ENCODE measurements at places on chromosomes 13 and 19.

- DNase-seq: no peak
These were observed 384.2 kb downstream of the SLITRK1 start for GRCh38 chr13:83498045-83498444.

- no peak for DNase-seq
These were observed 16.6 kb downstream of the ATP4B start for GRCh38 chr13:113641426-113641825.

- DNase-seq: no peak
These were observed 4.7 kb downstream of the CCDC8 start for GRCh38 chr19:46408664-46409039.

GRCh38 chr19:18280247-18281081 lies 958 bp downstream of the JUND start:
- peak; percentile 91 for DNase-seq

- DNase-seq: no peak
These were observed 1139.3 kb downstream of the DIAPH3 start for GRCh38 chr13:59024434-59024833.

GRCh38 chr19:48329167-48329891 lies 4.0 kb downstream of the EMP3 start:
- peak; percentile 39 for DNase-seq

- no peak for DNase-seq
These were observed 65.5 kb downstream of the TBC1D4 start for GRCh38 chr13:75416327-75417011.

GRCh38 chr13:26822146-26822545 lies 61.6 kb upstream of the GPR12 start:
- no peak for DNase-seq

DNA sequence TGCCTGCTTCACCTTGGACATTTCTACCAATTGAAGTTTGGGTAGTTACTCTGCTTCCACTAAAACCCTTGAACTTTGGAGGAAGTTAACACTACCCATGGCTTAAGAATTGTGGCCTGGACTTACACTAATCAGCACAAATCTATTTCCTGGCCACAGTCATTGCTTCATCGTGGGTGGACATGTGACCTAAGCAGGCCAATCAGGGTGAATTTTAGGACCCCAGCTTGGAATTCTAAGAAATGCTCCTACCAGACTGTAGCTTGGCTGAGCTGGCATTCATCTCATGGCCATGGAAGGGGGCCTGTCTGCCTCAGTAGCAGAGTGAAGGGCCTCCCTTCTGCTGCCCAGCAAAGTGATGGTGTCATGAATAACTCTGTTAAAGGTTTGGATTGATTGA lies 58.3 kb upstream of the SLC15A1 start:
- DNase-seq: no peak

GRCh38 chr13:26784704-26785639 lies 24.4 kb upstream of the GPR12 start:
- peak; percentile 44 for DNase-seq

- no peak for DNase-seq
These were observed 527.5 kb upstream of the NBEA start for GRCh38 chr13:34414616-34415015.

- no peak for DNase-seq
These were observed 736 bp downstream of the SMAD9 start for GRCh38 chr13:36919171-36919832.

DNA sequence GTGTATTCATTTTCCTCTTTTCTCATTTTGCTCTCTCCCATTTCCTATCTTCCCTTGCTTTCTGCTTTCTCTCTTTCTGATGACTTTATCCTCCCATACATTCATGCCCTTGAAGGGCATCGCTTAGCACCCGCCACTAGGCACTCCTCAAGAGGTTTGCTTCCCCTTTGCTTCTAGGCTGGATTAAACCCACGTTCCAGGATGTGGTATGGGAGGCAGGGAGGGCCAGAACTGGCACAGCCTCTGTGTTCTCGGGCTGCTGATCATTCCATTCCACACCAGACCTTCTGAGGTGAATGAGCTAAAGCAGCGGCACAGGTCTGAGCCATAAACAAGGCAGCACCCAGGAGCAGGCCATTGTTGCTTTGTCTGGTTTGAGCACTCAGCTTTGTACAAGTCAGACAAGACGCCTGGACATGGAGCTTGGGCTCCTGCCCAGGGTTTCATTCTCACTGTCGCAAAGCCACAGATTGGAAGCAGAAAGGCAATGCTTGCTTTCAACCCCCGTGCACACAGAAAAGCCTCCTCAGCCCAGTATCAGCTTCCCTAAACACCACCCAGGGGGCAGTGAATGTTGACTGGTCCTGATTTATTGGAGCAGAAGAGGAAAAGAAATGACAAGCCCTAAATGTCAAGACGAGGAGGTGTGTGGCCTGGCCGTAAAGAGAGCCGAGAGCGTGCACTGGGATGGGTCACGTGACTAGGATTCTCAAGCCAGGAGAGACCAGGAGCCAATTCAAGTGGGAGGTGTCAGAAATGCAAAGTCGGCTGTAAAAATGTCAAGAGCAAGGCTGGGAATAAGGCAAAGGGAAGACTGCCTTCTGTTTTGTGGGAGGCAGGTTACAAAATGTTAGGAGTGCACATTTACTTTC lies 218.0 kb upstream of the SERP2 start:
- no peak for DNase-seq

DNA sequence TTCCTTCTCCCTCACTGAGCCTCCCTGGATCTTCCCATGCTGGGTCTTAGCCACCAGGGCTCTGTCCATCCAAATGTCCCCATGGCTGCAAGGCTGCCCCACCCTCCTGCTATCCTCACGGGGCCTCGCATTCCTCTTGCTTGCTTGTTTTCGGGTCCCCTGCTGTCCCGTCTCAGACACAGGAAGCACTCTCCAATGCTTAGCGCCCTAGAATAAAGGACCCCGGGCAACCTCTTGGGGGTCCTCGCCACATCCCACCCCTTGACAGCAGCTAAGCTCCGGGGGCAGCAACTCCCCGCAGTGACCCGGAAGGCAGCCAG lies 23.7 kb downstream of the SH3GL1 start:
- no peak for DNase-seq

DNA sequence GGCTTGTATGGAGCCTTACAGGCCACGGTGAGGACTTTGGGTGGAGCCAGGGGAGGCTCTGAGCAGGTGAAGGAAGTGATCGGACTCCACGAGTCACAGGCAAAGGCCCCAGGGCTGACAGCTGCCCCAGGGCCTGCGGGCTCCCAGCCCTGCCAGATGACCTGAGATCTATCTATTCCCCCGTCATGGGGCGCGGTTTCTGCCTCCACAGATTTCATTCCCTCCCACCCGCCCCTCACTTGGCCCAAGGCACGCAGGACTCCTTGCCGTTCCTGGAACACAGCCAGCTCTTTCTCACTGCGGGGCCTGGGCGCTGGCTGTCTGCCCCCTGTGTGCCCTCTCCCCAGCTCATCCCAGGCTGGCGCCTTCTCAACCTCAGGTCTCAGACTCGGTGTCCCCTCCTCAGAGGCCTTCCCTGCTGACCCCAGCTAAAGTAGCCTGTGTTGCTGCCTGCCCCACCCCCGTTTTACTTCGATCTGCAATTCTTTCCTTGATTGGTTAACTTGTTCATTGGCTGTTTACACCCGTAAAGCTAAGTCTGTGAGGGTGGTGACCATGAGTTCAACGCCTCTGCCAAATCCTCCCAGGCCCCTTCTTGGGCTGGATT lies 13.9 kb upstream of the PAK4 start:
- DNase-seq: no peak

DNA sequence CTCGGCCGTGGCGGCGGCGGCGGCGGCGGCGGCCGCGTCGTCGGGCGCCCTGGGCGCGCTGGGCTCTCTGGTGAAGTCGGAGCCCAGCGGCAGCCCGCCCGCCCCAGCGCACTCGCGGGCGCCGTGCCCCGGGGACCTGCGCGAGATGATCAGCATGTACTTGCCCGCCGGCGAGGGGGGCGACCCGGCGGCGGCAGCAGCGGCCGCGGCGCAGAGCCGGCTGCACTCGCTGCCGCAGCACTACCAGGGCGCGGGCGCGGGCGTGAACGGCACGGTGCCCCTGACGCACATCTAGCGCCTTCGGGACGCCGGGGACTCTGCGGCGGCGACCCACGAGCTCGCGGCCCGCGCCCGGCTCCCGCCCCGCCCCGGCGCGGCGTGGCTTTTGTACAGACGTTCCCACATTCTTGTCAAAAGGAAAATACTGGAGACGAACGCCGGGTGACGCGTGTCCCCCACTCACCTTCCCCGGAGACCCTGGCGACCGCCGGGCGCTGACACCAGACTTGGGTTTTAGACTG lies 1.7 kb downstream of the SOX1 start:
- no peak for DNase-seq

GRCh38 chr13:42656958-42657357 lies 83.0 kb downstream of the TNFSF11 start:
- DNase-seq: no peak

DNA sequence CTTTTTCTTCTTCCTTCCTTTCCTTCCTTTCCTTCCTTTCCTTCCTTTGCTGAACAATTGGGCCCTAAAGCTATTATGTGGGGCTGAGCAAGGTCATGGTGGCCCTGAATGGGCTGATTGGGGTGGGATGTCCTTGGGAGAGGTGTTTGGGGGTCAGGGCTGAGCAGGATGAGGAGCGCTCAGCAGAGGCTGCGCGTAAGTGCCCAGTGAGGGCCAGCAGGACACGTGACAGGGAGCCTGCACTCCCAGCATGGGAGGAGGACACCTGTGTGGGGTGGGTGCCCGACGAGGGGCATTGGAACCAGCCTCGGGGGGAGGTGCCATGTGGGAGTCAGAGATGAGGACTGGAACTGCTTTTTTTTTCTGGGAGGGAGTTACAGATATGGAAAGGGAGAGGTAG lies 5.4 kb upstream of the LGALS7 start:
- no peak for DNase-seq

- DNase-seq: no peak
These were observed 14.7 kb downstream of the UBAC2 start for GRCh38 chr13:99215184-99215830.

DNA sequence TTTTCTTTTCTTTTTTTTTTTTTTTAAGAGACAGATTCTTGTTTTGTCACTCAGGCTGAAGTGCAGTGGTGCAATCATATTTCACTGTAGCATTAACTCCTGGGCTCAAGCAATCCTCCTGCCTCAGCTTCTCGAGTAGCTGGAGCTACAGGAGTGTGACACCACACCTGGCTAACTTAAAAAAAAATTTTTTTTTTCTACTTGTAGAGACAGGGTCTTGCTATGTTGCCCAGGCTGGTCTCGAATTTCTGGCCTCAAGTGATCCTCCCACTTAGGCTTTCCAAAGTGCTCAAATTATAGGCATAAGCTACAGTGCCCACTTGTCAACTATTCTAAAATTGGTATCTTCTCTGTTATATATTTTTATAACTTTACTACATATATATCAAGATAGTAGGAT lies 6.6 kb downstream of the ELF1 start:
- no peak for DNase-seq

DNA sequence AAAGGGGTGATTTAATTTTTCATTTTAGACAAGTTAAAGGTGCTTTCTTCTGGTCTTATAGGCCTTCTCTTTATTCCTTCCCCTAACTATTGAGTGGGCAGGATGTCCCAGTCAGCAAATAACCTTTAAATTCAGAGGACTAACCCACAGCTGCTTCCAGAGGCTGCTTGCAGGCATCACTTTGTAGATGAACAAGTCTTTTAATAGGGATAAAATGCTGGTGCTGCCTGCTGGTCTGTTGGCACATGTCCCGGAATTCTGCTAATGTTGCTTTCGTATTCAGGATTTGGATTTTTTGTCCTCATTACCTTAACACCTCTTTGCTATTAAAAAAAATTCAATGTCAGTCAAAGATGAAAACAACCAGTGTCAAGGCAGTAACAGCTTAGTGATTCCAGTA lies 132.7 kb upstream of the KL start:
- no peak for DNase-seq

DNA sequence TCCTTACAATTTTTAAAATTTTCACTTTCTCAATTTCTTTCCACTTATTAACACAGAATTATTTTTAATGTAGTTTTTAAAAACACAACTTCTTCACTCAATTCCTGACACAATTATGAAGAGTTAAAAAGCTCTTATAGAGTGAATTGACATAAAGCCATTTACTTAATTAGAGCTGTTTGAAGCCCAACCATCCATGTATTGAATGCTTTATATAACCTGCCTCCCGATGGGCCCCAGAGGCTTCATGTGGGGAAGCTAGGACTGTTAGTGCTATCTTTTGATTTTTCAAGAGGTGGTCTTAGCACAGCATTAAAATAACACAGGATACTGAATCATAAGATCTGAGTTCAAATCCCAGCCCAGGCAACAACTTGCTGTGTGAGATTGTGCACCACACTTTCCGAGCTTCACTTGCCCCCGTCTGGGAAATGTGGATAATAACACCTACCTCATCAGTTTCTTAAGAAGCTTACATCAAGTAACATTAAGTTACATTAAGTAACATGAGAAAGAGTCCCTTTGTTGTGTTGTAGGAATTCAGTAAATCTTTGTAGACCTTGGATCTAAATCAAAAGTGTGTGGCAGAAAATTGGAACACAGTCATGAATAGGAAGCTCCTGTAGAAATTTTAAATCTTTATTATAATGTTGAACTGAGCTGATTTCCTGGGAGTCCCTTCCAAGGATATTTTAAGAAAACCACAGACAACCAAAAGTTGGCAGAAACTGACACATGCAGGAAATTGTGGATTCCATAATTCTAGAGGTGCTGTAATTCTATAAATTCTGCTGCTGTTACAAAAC lies 5.5 kb upstream of the ENOX1 start:
- no peak for DNase-seq

- DNase-seq: no peak
These were observed 8.8 kb downstream of the FZR1 start for GRCh38 chr19:3514930-3515329.

DNA sequence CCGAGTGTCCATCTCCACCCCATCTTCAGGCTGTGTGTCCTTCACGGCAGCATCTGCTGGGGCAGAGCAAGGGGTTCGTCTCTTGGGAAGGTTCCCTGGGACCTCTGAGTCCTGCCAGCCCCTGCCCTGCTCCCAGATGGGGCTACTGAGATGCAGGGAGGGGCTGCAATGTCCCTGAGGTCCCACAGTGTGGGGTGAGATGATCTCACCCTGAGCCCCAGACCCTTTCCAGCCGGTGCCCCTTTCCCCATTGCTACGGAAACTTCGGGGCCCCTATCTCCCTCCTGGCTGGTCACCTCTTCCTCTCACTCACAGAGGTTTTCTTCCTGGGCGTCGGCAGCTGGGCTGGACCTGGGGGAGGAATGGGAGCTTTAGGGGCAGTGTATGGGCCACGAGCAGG lies 5.0 kb downstream of the LILRB2 start:
- DNase-seq: no peak

DNA sequence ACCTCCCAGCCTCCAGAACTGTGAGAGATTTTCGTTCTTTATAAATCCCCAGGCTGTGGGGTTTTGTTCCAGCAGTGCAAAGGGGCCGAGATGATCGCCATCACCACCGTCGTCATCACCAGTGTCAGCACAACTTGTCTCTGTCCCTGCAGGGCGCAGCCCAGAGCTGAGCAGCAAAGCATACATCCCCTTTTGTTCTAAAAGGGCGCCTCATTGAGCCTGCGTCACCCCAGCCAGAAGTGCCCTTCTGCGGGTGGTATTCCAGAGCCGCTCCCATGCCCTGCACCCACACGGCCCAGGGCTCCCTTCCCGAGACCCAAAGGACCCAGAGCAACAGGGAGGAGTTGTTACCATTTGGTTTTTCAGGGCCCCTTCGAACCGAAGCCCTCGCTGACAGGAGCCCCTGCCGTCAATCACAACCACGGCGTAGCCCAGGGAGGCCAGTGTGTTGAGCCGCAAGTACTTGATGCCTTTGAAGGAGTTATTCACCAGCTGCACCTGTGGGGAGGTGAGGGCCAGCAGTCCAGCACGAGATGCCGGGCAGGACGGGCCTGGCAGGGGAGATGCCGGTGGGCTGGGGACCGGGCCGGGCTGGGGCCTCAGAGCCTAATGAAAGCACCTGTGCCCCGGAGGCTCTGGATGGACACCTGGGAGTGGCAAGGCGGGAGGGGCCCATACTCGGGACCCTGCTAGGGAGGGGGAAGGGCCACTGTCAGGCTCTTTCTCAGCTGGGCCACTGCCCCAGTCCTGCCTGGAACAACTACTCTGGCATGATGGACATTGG lies 14.4 kb upstream of the MYDGF start:
- no peak for DNase-seq

Measured in MM.1S (cell line).